ENCODE measurements at places on chromosomes 6 and 20. TPM values are rescaled to one million over a fixed set of nuclear protein-coding genes. Genes with fewer than 3 reads are reported as not detected.

- DNase-seq, result no peak
These were observed 2.1 kb downstream of the WFDC8 start for GRCh38 chr20:45576995-45577394.

DNA sequence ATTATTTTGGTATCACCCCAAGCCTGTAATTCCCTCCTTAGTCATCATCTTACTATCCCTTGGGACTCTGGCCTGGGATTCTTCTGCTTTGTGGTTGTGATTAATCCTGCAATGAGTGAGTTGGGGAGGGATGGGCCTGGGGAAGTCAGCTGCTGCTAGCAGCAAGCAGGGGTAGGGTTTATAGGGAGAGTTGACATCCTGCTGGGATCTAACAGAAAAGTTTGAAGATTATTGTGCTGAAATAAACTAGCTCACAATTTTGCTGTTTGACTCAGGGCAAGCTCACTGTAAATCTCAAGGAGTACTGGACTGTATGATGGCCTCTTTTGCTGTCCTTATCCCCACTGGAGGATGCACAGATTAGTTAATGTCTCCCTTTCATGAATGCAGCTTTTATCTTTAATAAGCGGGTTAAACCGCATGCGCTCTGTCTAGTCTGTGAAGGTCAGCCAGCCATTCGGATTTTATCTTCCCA lies 83.4 kb downstream of the JARID2 start:
- DNase-seq, result no peak

DNA sequence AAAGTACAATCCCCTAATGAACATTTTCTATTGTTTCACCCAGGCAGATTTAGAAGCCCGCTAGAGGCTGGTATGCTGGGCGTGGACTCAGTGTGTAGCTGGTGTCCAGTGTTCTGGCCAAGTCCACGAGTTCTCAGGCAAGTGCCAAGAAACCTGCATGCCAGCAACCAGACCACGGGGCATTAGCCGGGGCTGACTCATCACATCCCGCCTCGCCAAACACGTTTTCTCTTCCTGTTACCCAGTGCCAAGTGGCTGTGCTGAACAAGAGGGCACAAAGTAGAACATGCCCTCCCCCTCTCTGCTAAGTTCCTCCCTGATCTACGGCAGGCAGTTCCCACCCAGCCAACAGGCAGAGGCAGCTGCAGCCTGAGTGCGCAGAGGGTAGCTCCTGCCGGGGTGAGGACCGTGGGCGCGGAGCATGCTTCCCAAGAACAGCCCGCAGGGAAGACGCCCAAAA lies 29.6 kb downstream of the RAMACL start:
- DNase-seq, result no peak

DNA sequence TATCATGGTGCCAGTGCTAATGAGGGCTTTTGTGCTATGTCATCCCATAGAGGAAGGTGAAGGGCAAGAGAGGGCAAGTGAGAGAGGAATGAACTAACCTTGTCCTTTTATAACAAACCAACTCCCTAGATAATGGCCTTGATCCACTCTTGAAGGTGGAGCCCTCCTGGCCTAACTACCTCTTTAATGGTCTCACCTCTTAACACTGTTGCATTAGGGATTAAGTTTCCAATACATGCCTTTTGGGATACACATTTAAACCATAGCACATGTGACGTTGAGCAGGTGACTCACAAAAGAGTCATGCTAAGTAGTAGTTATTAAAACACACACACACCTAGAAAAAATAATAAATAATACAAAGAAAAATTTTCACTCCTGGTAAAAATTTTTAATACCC lies 36.9 kb downstream of the CCN2 start:
- DNase-seq, result no peak

DNA sequence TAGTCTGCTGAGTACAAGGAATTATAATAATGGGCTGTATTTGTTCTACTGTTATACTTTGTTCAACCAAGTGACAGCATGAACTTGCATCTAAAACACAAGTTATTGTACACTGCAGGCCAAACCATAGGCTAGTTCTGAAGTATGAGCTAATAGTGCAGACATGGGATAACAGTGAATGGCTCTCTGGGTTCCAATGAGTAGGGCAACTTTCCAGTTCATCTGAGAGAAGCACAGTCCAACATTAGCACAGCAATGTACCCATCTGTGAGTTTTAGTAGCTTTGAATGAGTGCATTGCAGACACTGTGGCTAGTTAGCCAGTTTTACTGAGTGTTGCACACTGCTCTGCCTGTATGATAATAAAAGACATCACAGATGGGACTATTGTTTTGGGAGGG lies 56.5 kb upstream of the FUT9 start:
- no peak for DNase-seq

DNA sequence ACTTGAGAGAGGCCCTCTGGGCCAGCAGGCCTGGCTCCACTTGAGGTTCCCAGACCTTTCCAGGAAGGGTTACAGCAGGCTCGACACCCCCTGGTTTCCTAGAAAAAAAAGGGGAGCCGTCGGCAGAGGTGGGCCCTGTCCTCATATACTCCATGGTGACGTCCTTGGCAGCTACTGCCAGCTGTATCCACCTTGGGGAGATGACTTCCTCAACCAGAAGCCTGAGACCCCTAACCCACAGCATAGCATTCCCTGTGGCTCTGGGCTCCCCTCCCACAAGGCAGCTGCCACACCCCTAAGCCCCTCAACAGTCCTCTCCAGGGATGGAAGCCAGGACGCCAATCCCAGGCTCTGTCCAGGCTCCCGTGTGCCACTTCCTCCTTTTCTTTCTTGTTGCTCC lies 294.8 kb downstream of the CDC5L start:
- no peak for DNase-seq

GRCh38 chr6:135036731-135037420 lies 17.7 kb downstream of the HBS1L start:
- no peak for DNase-seq

- no peak for DNase-seq
These were observed at the start of gene THBS2 for GRCh38 chr6:169253337-169254238. Gene THBS2 (minus strand): TSS chr6:169253846. CDS start chr6:169250784, 3,062 bp downstream.

- no peak for DNase-seq
These were observed 33.7 kb downstream of the PKIG start for GRCh38 chr20:44615876-44616603.

- DNase-seq, result no peak
These were observed 83.4 kb upstream of the FABP7 start for GRCh38 chr6:122696079-122696478.

GRCh38 chr6:52307900-52308372 lies 23.4 kb upstream of the MCM3 start:
- peak; percentile 78 for DNase-seq

DNA sequence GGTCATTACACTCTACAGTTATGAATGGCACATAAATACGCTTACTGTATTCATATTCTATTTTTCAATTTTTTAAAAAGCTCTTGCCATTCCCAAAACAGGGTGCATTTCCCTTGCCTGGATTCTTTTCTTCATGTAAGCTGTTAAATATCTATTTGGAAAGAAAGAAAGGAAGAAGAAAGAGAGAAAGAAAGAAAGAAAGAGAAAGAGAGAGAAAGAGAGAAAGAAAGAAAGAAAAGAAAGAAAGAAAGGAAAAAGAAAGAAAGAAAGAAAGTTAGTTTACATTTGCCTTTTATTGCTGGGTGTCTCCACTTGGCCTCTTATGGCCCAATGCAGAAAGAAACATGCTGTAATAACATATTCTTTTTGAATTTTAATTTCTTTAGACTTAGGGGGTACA lies 165.9 kb upstream of the ATXN1 start:
- DNase-seq, result no peak

DNA sequence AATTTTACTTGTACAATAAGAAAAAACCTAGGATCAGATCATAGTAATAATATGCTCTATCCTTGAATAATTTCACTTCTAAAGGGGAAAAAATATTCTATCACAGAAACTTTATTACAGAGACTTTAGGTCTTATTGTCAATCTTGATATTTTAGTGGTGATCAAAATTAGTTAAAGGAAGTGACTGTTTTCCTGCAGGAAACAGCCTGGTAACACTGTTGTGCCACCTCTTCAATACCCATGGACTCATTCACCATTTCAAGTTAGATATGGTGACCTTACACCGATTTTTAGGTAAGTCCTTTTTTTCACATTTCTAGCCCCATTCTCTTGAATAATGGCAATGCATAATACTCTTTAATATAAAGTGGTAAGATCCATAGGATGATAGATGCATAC lies 99.2 kb downstream of the MTFR2 start:
- no peak for DNase-seq

- peak; percentile 95 for DNase-seq
These were observed at the start of gene SYTL3 for GRCh38 chr6:158649289-158650143. Gene SYTL3 (plus strand): TSS chr6:158650054. CDS start chr6:158663269, 13,215 bp downstream.

DNA sequence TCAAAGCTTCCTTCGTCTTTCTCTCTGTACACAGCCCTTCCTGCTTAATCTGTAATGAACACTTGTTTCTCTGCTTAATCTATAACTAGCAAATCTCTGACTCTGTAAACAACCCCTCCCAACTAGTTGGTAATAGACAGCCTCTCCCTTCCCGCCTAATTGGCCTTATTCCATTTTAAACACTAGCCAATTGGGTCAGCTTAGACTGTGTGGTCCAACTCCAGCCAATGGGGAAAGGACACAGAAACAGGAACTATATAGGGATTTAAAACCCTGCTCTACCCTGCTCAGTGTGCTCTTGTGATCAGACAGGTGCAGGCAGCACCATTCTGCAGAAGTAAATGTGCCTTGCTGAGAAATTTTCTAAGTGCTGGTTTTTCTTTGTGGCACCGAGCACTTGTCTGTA lies 18.5 kb downstream of the CHD6 start:
- no peak for DNase-seq

Gene POM121L2
- total RNA-seq, result not detected

Gene TP53INP2
- total RNA-seq, result 2.3 TPM

Gene CST2
- total RNA-seq, result not detected

Gene MUC22
- total RNA-seq, result not detected

Gene PRKN
- total RNA-seq, result not detected

Gene DST
- total RNA-seq, result 8.0 TPM

Gene TRMT6
- total RNA-seq, result 35.5 TPM

Measured in activated CD4-positive, alpha-beta T cell treated with anti-CD3 and anti-CD28 coated beads, Interleukin-2, amount 10 ng/mL, durations not matched to agents 24 days and 14 days (primary cell).